Activated CD4-positive, alpha-beta T cell treated with anti-CD3 and anti-CD28 coated beads, Interleukin-2, amount 50 U/mL, for 1 hour (primary cell): ENCODE measurements at places on chromosomes 1 and 21.

- DNase-seq: no peak
Measured at GRCh38 chr1:71778940-71779339, 503.4 kb downstream of the NEGR1 start.

DNA sequence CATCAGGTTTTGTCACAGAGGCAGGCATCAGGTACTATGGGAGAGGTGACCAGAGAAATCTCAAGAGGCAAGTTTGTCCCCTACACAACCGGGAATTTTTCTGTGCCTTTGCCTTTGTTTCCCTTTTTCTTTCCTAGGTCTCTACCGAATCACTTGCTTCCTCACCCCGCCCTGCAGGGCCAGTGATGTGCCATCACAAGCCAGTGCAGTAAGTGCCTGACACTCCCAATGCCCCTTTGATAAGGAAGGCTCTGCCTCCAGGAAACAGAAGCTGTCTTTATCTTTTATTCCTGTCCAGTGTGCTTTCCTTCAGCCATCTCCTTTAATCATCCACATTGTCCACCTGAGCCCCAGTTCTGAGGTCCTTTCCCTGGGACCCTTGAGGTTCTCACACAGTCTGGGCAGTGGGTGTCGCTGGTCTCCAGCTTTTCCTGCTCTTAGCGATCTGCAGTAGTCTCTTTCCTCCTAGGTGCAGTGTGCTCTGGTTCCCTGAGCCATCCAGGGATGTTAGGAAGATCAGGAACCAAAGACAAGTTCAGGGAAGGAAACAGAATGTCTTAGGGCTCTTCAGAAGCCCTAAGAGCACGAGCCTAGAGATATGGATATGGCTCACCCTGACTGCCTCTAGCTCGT, 36.6 kb downstream of the GJA5 start:
- peak; percentile 16 for DNase-seq

GRCh38 chr1:178143730-178144690, 50.1 kb downstream of the RASAL2 start:
- DNase-seq: no peak

- DNase-seq: no peak
Measured at GRCh38 chr1:233631810-233632405, 18.0 kb downstream of the KCNK1 start.

DNA sequence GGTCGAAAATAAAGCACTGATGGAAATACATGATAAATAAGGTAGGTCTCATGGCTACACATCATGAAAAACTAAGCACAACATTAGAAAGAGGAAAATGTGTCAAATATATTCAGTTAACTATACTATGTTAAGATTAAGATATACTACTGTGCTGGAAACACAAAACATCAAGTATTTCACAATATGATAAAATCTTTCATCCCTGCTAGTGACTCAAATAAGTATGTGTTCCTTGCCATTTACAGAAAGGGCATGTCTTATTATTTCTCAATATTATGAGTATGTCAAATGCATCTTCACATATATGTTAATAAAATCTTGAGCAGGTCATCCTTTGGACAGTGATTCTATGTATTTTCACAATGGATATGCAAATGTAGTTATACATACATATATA, 1260.1 kb upstream of the ADGRL2 start:
- no peak for DNase-seq

DNA sequence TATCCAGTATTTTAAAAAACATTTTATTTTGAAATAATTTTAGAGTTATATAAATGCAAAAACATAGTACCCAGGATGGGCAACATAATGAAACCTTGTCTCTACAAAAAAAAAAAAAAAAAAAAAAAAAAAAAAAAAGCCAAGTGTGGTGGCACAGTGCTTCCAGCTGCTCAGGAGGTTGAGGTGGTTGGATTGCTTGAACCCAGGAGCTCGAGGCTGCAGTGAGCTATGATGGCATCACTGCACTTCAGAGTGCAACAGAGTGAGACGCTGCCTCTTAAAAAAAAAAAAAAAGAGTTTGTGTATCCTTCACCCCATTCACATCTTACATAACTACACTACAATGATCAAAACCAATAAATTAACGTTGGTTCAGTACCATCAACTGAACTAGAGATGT, 115.6 kb upstream of the KIF26B start:
- no peak for DNase-seq

GRCh38 chr1:245160288-245160687, 5.5 kb downstream of the KIF26B start:
- DNase-seq: no peak

DNA sequence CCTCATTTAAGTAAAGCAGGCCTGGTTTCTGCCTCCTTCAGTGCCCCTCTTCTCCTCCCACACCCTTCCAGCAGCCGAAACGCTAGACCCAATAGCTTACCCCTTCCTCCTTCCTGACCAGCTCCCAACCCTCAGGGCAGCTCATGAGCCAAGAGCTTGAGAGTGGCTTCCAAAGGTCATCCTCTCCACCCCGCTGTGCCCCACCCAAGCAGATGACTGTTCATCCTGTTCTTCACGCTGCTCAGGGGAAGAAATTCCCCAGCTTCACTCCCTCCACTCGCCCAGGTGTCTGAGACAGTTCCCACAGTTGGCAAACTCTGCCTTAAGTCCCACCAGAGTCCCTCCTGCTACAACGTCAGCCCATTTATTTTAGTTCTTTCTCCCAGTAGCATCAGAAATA, 23.4 kb downstream of the ARHGEF19 start:
- DNase-seq: no peak

GRCh38 chr21:42765656-42766055, 112.2 kb downstream of the PDE9A start:
- DNase-seq: no peak

DNA sequence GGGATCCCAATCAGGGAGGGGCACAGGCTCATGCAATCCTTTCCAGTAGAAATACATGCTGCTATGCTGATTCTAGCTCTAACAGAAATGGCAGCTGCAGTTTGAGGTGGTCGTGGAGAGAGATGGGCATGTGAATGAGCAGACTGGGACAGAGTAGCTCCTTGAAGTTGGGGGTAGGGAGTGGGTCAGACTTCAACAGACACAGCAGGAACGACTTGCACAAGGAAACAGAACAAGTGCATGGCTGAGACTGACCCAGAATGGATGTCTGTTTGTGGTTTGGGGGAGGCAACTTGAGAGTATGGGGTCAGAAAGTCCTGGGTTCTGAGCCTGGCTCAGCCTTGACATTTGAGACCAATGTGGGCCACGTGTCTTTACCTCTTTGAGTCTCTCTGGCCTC, 25.1 kb upstream of the TRABD2B start:
- DNase-seq: no peak

- no peak for DNase-seq
Measured at GRCh38 chr1:59766227-59766855, 48.4 kb upstream of the HOOK1 start.

DNA sequence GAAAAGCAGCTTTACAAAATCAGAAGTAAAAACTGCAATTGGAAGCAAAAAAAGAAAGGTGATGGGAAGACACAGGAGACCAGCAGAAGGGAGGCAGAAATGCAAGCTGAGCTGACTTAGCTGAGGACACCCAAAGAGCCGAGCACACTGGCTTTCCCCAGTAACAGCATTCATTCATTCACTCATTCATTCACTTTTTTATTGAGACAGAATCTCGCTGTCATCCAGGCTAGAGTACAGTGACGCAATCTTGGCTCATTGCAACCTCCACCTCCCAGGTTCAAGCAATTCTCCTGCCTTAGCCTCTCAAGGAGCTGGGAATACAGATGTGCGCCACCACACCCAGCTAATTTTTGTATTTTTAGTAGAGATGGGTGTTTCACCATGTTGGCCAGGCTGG, 8.2 kb downstream of the ANGPTL7 start:
- DNase-seq: no peak

DNA sequence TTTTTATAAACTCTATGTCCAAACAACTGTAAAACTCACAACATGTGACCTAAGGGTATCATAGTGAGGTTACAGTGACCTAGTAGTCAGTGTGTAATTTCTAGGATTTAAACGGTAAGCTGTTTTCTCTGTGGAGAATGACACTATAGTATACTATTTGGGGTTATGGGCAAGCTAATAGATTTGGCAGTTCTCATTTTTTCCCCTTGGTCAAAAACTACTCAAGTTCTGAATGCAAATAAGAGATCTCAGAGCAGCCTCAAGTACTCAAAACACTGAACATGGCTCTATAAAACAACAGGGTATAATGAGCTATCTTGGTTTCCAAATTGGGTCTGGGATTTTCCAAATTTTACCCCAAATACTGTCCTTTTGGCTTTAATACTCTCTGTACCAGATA, 88.5 kb upstream of the HMCN1 start:
- no peak for DNase-seq

- DNase-seq: peak; percentile 11
Measured at GRCh38 chr1:25099343-25099951, 132.9 kb downstream of the SYF2 start.

DNA sequence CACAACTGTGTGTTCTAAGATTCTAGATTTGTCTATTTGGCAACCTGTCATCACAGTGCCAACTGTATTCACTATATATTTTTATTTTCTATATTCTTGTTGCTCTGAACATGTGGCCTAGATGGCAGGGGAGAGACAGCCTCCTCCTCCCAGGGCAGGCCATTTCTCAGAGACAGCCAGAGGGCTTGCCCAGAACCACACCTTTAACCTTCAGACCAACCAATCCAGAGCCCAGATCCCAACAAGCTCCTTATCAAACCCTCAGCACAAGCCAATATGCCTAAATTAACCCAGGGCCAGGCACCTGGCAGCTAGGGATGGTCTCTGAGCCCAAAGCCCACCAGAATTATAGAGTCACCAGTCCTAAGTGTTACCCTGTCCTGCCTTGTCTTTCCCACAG, 19.3 kb downstream of the TRIM11 start:
- DNase-seq: no peak

GRCh38 chr1:48870596-48870995, 93.9 kb upstream of the BEND5 start:
- no peak for DNase-seq

DNA sequence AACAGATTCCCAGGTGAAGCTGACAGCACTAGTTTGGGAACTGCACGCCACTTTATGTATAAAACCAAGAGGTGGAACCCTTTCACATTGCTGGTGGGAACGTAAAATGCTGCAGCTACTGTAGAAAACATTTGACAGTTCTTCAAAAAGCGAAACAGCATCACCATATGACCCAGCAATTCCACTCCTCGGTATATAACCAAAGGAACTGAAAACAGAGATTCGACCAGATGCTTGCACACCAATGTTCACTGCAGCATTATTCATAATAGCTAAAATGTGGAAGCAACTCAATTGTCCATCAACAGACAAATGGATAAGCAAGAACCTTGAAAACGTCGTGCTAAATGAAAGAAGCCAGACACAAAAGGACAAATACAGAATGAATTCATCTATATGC, 17.5 kb downstream of the RSPH1 start:
- DNase-seq: no peak

DNA sequence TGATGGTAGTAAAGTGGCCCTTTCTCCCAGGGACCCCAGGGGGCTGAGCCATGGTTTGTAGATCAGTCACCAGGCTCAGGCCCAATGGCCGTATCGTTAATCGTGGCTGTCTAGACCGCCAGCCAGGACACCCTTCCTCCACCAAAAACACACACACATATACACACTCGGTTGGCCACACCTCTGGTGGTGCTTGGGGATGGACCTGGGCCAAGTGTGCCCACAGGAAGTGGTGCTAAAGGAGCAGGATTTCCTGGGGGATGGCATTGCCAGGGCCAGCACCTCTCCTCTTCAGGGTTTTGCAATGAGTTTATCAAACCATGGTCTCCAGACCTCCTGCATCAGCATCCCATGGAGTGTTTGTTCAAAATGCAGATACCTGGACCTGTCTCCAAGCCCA, 36.2 kb downstream of the CITED4 start:
- DNase-seq: no peak

DNA sequence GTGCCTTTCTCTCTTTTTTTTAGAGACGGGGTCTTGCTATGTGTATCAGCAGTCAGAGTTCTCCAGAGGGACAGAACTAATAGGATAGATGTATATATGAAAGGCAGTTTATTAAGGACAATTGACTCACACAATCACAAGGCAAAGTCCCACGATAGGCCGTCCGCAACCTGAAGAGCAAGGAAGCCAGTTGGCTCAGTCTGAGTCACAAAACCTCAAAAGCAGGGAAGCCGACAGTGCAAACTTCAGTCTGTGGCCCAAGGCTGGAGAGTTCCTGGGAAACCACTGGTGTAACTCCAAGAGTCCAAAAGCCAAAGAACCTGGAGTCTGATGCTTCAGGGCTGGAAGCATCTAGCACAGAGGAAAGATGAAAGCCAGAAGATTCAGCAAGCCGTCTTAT, 16.3 kb upstream of the H3-3A start:
- DNase-seq: no peak

GRCh38 chr1:71312545-71312944, 231.7 kb upstream of the ZRANB2 start:
- DNase-seq: no peak

- DNase-seq: no peak
Measured at GRCh38 chr1:14606632-14607031, 8.1 kb downstream of the KAZN start.

DNA sequence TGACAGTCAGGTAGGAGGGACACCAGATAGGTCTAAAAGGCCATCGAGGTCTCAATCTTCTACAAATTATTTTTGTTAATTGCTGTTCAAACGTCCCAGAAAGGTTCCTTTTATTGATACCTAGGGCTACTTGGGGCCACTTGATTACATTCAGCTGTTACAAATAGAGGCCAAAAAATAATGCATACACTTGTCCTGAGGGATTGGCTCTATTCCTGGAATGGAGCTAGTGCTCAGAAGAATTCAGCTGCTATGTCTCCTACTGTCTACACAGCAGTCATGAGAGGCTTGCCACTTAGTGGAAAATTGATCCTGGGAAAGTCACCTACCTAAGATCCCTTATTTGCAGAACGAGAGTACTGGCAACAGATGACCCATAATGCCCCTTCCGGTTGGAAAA, 498.3 kb downstream of the ADGRL2 start:
- DNase-seq: no peak

GRCh38 chr1:159009704-159010361, at the start of gene IFI16:
Gene IFI16 (plus strand): TSS chr1:159009907. CDS start chr1:159014681, 4,774 bp downstream.
- peak; percentile 33 for DNase-seq

DNA sequence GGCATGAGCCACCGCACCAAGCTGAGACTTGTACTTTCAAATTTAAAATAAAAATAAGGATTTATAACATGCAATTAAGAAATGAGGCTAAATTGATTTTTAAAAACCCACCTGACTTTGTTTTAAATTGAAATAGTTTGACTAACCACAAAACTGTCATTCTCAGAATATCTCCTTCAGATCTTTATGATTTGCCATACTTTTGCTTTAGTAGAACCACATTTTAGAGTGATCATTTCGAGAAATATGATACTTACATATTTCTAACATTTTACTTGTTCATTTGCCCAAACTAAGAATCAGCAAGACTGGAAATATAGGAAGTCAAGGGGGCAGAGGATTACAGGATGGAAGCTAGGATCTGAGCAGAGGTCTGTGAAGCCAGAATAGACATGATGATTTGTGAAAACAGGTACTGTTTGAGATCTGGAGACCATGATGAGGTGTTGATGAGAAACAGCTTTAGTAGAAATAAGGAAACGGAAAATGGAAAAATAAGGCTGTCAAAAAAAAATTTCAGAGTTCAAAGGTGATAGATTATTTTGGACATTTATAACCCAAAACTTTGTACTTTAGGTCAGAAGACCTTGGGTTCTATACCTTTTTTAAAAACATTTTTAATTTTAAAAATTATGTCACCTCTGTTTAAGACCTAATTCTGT, 44.8 kb downstream of the GIPC2 start:
- DNase-seq: no peak
